ENCODE measurements at places on chromosomes 16 and 17.

GRCh38 chr17:57785022-57785421 is 39.9 kb upstream of the CCDC182 start:
- DNase-seq, result no peak

DNA sequence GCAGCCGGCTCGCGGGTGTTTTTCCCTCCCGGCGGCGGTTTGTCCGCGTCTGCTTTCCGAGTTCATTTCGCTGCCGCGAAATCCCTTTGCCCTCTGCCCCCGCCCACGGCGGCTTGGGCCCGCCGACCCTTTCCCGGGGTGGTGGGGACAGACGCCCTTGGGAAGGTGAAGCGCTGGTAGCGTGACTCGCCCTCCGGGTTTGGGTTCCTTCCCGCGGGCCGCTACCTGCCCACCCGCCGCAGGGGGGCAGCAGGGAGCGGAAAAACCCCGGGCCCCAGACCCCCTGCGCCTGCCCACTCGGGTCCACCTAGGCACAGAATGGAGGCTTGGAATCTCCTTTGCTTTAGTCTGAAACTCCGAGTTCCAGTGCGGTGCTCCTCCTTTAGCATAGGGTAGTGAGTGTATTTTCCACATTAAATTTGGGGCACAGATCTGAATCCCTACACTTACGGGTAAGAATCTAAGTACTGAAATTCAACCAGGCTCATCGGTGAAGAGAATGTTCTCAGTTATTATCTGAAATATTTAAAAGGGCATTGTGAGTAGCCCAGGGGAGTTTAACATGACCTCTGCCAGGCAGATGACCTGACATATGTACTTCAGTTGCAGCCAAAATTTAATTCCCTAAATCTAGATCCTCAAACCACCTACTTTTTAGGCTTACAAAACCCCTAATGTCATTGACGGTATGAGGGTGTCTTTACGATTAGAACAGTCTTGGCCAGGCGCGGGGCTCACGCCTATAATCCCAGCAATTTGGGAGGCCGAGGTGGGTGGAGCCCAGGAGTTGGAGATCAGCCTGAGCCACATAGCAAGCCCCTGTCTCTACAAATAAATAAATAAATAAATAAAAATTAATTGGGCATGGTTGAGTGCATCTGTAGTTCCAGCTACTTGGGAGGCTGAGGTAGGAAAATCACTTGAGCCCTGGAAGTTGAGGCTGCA is 1.0 kb downstream of the NME2 start:
- peak; percentile 63 for DNase-seq

- DNase-seq, result no peak
Observed at GRCh38 chr16:83044589-83044988, 417.8 kb downstream of the CDH13 start.

GRCh38 chr16:4852221-4852872 is 5.1 kb downstream of the UBN1 start:
- DNase-seq, result no peak

DNA sequence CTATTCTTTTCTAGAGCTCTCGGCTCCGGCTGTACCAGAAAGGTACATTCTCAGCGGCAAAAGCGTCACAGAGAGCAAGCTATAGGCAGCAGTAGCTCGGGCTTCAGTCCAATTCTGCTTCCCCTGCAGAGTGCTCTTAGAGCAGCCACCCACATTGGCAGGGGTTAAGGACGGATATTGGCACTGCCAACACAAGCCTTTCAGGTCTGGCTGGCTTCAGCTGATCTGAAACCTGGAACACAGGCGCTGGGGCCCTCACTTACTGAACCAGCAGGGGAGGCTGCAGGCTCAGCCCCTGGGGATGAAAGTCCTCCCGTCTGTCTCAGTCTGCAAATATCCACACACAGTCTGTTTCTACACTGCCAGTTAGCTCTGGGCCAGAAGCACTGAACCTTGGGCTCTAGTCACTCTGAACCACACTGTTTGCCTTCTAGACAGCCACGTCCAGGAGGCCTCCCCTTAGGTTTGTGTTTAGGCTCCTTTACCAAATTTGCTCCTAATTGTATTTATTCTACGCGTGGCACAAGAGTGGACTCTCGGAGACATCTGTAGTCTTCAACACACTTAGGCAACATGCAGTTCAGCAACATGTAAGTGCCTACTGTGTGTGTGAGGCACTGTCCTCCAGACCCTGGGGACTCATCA is 40.1 kb downstream of the HIC1 start:
- DNase-seq, result peak; percentile 60

GRCh38 chr17:6567528-6568183 is 11.3 kb upstream of the PITPNM3 start:
- DNase-seq, result no peak

DNA sequence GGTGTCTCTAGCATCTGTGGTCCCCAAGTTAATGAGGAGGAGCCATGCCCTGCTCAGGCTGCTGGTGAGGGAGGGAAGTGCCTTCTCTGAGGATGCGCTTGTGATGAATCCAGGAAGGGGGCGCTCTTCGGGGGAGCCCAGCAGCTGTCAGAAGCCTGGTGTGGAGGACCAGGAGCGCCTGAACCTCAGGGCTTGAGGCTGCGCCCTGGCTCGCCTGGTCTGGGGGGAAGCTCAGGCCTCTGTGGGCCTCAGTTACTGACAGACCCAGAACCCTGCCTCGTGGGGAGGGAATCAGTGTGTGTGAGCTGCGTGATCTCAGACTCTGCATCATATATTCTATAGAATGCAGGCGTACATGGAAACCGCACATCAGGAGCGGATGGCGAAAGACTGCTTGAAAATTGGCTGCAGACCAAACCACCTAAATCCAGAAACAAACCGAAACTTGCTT is 126.1 kb downstream of the SEC14L1 start:
- no peak for DNase-seq

- DNase-seq, result no peak
Observed at GRCh38 chr16:79316004-79316458, 284.5 kb downstream of the MAF start.

DNA sequence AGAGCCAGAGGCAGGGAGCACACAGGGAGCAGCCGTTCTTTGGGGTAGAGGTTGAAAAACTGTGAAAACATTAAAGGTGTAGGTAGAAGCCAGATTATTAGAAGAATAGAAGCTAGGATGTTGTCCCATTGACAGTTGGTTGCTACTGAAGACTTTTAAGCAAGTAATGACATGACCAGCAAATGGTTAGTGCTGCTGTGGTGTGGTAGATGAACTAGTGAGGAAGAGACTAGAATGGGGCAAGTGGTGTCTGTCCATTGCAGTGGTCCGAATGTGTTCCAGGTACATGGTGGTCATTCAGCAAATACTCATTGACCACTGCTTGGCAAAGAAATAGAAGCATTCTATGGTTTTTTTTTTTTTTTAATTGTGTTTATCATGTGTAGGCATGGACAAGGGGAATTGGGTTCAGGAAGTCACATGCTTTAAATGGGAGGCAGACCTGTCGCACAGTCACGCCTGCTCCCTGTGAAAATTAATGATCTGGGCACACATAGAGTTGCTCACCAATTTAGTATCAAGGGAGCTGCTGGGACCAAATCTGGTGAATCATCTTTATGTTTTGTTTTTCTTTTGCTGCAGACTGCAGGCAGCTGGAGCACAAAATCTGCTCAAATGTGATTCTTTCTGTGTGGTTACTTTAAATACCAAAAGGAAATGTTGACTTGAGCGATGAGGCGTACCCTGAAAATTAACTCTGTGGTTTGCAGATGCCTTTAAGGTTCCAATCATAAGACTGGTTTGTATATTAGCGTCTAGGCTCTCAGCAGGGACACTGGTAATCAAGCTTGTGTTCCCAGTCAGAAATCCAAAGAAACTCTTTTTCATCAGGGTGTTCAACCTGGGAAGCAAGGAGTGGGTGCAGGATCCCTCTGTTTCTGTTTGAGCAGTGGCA is 30.7 kb downstream of the YPEL2 start:
- DNase-seq, result peak; percentile 56

DNA sequence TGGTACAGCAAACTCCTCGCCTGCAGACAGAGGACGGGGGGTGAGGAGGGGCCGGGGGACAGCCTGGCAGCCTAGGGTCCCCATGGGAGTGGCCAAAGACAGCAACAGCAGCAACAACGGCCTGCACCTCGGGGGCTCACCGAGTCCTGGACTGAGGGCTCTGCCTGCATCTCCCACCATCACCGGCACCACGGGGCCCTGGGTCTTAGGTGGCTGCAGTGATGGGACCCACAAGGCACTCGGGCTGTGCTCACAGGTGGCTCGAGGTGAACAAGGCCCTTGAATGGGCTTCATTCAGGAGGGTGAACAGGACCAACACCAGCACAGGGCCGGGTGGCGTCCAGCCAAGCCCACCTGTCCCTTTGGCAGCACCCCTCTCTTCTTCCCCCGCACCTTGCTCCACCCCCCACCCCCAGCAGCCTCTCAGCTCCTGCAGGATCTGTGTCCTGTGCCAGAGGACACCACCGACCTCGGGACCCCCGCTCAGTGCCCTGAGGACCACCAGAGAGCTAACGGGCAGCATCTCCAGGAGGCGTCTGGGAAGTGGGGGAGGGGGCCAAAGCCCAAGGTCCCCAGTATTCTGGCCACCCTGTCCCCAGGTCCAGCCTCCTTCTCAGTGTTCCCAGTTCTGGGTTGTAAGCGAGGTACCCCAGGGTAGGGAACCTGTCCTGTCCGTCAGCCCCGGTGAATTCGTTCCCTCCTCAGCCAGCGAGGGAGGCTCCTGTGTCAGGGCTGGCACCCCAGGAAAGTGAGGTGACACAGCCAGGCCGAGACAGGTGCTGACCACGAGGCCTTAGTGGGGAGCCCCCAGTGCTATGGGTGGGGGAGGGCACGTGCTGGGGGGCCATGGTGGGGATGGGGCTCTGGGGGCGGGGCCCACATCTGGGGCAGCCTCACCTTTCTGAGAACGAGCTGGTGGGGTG is 94.3 kb downstream of the TBC1D16 start:
- no peak for DNase-seq

DNA sequence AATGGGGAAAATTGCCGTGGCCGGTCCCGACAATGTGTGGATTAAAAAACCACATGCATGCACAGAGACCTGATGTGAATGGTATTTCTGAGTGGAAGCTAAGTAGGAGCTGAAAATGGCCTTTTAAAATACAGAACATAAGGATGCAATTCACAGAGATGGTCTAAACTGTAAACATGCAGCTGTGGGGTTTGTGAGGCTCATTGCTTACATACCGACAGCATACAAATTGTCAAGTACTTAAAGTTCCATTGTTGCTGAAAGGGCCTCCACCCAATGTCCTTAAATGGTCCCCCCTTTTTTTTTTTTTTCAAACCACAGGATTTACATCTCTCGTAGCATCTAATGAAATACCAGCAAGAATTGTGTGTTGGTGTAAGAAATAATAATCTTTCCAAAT is 523.2 kb downstream of the MAF start:
- no peak for DNase-seq

DNA sequence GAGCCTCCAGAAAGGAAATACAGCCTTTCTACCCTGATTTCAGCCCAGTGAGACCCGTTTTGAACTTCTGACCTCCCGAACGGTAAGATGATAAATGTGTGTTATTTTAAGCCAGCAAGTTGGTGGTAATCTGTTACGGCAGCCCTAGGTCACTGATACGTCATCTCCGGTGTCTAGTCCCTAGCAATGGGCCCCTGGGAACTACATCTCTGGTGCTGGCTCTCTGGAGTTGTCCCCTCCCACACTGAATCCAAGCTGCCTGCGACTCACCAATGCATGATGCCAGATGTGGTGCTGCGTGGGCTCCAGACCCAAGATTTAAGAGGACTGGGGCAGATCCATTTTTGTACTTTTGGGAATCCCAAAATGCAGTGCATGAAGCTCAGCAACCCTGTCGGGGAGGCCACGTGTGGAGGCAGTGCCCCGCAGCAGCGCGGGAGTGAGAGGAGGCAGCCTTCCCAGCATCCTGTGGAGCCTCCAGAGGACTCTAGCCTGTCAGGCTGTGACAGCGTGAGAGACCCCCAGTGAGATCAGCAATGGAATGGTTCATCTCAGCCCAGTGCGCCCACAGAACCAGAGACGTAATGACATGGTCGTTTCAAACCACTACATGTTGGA is 43.6 kb upstream of the USP7 start:
- DNase-seq, result no peak

GRCh38 chr17:67615011-67615561 is 102.7 kb upstream of the NOL11 start:
- no peak for DNase-seq

DNA sequence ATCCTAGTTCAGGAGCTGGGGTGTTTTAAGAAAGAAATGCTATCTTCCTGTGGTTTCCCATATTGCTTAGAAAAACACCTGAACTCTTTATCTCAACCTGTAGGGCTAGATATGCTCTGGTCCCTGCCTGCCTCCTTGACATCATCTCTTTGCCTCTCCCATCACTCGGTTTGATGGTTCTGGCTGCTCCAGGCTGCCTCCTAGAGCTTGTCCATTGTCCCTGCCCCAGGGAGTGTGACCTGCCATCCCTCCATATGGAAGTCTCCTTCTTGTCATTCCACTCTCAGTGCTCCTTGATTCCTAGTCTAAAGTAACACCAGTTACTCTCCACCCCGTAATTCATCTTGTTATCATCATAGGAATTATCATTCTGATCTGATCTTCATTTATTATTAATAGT is 369.0 kb upstream of the EEF2KMT start:
- no peak for DNase-seq

- no peak for DNase-seq
Observed at GRCh38 chr16:79605999-79606398, 5.5 kb upstream of the MAF start.

- DNase-seq, result no peak
Observed at GRCh38 chr17:58539698-58540097, 25.3 kb upstream of the MTMR4 start.

DNA sequence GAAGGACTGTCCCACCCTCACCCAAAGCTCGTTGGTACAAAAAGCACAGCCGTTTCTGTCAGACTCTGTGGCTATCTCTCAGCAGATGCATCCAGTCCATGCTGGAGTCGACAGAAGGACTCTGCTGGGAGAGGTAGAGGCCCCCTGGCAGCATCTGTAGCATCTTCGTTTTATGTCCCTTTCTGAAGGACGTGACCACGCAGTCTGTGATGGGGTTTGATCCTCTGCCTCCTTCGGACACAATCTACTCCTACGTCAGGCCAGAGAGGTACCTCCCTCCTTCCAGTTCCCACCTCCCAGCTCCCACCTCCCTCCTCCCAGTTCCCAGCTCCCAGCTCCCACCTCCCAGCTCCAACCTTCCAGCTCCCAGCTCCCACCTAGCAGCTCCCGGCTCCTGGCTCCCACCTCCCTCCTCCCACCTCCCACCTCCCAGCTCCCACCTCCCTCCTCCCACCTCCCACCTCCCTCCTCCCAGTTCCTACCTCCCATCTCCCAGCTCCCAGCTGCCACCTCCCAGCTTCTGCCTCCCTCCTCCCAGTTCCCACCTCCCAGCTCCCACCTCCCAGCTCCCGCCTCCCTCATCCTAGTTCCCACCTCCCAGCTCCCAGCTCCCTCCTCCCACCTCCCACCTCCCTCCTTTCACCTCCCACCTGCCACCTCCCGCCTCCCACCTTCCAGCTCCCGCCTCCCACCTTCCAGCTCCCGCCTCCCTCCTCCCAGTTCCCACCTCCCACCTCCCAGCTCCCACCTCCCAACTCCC is 11.4 kb upstream of the MC1R start:
- DNase-seq, result no peak

Measured in NCI-H2081 (cell line).